ENCODE measurements at places on chromosomes 2 and 18. TPM values are rescaled to one million over a fixed set of nuclear protein-coding genes. Genes with fewer than 3 reads are reported as not detected.

Gene TMEM169
- 2.0 TPM for total RNA-seq

Gene GALNT5
- total RNA-seq: 30.0 TPM

- DNase-seq: no peak
Observed at GRCh38 chr2:217707131-217707611, 295.6 kb downstream of the TNS1 start.

- DNase-seq: no peak
Observed at GRCh38 chr2:133941666-133942065, 312.2 kb upstream of the MGAT5 start.

DNA sequence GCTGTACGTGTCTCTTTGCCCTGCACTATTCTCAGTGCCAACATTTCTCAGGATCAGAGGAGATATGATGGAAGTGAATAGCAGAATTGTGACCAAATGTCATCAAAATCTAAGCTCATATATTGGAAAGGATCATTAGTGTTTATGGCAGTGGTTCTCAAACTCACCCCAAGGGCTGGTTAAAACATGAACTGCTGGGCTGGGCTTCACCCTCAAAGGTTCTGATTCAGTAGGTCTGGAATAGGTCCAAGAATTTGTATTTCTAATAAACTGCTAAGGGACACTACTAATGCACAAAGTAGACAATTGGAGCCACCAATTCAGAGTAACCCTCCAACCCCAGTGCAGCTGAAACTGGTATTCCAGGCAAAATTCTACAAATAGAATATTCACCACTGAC is 317.9 kb upstream of the UBE2E3 start:
- DNase-seq: no peak

DNA sequence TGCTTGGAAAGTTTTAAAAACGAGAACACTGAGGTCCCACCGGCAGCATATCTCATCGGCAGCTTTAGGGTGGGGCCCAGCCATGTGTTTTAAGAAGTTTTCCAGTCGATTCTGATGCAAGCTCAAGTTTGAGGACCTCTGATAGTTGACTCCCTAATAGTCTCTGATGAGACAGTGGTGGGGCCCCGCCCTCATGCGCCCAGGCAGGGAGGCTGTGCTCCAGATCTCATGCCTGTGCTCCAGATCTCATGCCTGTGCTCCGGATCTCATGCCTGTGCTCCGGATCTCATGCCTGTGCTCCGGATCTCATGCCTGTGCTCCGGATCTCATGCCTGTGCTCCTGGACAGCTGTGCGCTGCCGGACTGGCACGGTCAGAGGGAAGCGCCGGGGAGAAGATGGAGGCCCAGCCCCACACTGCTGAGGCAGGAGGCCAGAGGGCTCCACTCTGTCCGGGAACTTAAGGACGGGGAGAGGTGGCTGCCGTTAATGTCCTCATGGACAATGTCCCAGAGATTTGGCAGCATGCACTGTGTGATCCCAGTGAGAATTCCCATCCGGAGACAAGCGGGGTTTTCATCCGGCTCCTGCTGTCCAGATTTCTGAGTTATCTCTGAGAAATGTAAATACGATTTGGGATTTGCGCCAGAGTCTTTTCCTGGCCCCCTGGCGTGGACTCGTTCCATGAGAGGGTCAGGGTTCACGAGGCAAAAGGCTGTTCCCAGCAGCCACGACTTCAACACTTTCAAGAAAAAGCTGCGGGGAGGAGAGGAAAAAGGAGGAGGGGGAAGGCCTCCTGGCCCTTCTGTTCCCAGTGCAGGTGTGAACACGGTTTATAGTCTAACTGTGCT is 9.4 kb upstream of the COLEC11 start:
- DNase-seq: peak; percentile 56

Measured in chondrocyte (in vitro differentiated cells).